Psoas muscle (tissue), 8 donors: ENCODE measurements at places on chromosomes 6 and 20.

- H3K4me3 ChIP-seq, result no peak overlapping the region
- peaks cover 9% of the 10 kb centered on the region for H3K4me1 ChIP-seq
- DNase-seq, result no peak
- no peaks in the 10 kb centered on the region for H3K27me3 ChIP-seq
- peaks cover 5% of the 10 kb centered on the region for H3K36me3 ChIP-seq
- H3K27ac ChIP-seq, result no peak overlapping the region
Observed at GRCh38 chr6:31865205-31866118, 2.8 kb upstream of the NEU1 start.

GRCh38 chr20:21640556-21640955 lies 64.9 kb upstream of the PAX1 start:
- H3K36me3 ChIP-seq, result no peaks in the 10 kb centered on the region
- no peak overlapping the region for H3K4me3 ChIP-seq
- no peak for DNase-seq
- no peaks in the 10 kb centered on the region for H3K4me1 ChIP-seq

- H3K4me1 ChIP-seq, result no peaks in the 10 kb centered on the region
- DNase-seq, result no peak
- peaks cover 4% of the 10 kb centered on the region for H3K36me3 ChIP-seq
Observed at GRCh38 chr6:132785936-132786335, 12.5 kb downstream of the SLC18B1 start.

- H3K27ac ChIP-seq, result no peak overlapping the region
- no peak for DNase-seq
- H3K27me3 ChIP-seq, result no peaks in the 10 kb centered on the region
- no peaks in the 10 kb centered on the region for H3K4me1 ChIP-seq
- no peak overlapping the region for H3K4me3 ChIP-seq
Observed at GRCh38 chr6:126038234-126038633, 51.9 kb downstream of the TRMT11 start.

DNA sequence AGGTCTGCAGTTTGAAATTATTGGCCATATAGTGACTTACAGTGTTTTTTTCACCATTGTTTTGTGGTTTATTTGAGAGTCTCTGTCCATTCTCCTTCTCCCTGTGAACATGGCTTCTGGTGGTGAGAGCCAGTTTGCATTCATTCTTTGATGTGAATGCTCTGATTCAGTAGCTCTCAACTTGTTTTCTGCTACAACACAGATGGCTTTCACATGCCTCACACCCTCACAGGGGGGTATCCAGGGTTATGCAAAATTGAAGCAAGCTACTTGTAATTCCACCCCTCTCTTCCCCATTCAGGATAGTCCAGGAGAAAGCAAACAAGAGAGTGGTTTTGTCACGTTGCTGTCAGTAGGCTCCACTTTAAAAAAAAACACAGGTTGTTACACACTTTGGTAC lies 55.6 kb downstream of the SLX4IP start:
- H3K4me1 ChIP-seq, result no peaks in the 10 kb centered on the region
- no peaks in the 10 kb centered on the region for H3K36me3 ChIP-seq
- no peak for DNase-seq
- no peak overlapping the region for H3K27ac ChIP-seq
- H3K4me3 ChIP-seq, result no peak overlapping the region

DNA sequence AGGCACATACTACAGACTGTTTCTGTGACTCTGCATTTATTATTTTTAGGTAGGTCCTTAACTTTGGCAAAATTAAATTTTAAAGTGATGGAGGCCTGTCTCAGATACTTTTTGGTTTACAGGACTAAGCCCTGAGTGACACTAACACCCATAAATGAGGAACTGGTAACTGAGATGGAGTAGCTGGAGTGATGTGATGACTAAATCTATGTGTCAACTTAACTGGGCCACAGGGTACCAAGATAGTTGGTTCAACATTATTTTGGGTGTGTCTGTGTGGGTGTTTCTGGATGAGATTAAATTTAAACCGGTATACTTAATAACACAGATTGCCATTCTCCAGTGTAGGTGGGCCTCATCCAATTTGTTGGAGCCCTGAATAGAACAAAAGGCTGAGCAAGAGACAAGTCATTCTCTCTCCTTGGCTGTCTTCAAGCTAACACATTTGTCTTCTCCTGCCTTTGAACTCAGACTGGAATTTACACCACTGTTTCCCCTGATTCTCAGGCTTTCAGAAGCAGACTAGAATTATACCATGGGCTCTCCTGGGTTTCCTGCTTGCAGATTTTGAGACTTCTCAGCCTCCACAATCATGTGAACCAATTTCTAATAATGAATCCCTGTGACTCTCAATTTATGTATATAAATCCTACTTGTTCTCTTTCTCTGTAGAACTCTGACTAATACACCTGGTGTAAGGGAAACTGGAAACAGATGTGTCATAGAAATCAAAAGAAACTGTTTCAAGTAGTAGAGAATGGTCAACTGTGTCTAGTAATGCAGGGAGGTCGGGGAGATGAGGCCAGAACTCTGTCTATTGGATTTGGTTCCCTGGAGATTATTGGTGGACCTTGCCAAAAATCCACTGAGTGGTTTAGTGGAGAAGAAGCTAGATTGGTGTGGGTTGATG lies 579.2 kb downstream of the EPM2A start:
- H3K36me3 ChIP-seq, result no peaks in the 10 kb centered on the region
- no peak overlapping the region for H3K27ac ChIP-seq
- H3K27me3 ChIP-seq, result no peaks in the 10 kb centered on the region
- no peak for DNase-seq
- H3K4me1 ChIP-seq, result no peaks in the 10 kb centered on the region
